ENCODE measurements at places on chromosomes 3 and 15.

- DNase-seq = no peak
These were observed 687 bp downstream of the ALDH1A3 start for GRCh38 chr15:100880139-100880896.

DNA sequence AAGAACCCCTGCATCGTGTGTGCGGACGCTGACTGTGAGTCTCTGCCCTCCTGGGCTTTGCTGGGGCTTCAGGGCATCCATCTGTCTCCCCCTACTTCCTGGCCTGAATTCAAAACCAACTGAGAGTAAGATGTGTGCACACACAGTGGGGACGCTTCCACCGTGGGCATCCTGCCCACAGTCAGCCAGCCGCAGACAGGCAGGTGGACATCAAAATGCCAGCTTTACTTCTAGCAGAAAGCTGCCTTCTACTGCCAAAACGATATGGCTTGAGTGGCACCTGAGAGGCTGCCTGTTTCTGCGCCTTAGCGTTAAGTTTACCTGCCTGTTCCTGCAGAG lies 18.5 kb downstream of the ALDH1A3 start:
- DNase-seq = no peak

- no peak for DNase-seq
These were observed 113.9 kb downstream of the OXNAD1 start for GRCh38 chr3:16378920-16379319.

DNA sequence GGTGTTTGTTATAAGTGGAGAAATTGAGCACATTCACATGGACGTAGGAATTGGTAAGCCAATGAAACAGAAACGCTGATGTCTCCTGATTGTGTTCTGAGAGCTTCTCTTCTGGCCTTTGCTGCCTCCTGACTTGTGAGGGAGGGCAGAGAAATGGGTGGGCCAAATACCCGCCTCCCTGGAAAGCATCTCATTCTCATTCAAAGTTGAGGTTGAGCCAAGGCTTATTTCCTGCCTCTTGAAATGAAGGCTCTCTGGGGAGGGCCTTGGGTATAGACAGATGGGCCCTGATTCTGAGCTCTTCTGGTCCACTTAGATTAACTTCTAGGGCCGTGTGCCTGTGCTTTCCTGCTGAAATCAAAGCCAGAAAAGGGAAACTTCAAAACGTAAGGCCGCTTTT lies 57.4 kb upstream of the MYZAP start:
- DNase-seq = no peak

GRCh38 chr3:50441424-50442217 lies 61.8 kb downstream of the CACNA2D2 start:
- DNase-seq = no peak

GRCh38 chr3:156443079-156443478 lies 111.8 kb downstream of the SSR3 start:
- DNase-seq = no peak

GRCh38 chr15:33664947-33665346 lies 303.4 kb upstream of the CHRM5 start:
- no peak for DNase-seq

GRCh38 chr3:64120876-64121275 lies 97.6 kb upstream of the PSMD6 start:
- no peak for DNase-seq

DNA sequence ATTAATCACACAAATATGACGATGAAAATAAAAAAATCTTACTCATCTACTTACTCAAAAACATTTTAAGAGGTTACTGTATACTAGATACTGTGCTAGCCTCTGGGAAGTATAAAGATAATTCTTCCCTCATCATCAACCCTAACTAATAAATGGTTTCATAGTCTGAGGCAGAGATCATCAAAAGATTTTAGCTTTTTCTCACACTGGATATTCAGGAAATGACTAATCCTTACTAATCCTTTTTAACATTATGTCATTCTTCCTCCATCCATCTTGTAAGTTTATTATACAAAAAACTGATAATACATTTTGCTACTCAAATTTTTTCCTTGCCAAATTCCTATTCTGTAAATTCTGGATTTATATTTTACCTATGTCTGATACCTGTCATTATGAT lies 29.7 kb downstream of the ACAD11 start:
- DNase-seq = no peak

DNA sequence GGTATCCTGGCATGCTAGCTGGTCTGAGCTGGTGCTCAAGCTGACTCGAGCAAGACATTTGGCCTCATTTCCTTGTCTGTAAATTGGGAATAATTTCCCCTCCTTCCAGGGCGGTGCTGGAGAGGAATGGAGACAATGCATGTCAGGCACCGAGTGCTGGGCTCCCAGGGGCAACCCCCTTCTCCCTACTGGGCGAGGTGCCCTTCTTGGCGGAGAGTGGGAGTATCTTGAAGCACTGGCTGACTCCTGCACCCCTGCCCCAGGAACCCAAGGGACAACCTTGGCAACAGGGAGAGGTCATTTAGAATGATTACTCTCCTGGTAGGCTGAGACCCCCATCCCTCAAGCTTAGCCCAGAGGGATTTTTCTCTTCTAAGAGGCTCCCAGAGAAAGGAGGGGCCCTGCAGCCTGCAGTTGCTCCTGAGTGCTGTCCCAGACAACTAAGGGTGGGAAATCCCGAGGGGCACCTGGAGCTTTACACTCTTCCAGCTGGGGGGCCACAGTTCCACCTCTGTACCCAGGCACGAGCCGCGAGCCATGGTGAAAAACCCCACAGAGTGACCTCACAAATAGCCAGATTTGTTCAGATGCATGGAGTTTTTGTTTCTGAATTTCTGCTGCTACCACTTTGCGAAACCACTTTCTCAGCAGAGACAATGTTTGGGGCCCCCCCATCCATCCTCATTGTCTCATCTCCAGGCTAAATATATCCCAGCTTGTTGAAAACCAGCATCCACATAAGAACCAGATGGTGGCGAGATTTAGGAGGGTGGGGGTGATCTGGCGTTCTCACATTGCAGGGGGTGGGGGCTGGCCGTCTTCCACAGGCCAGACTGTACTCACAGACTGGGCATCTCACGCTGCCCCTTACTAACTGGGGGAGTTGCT lies 44.8 kb downstream of the ABTB1 start:
- no peak for DNase-seq

GRCh38 chr3:127226457-127226856 lies 33.5 kb downstream of the PRR23E start:
- DNase-seq = no peak

GRCh38 chr15:40470423-40471104 lies at the start of gene CHST14:
TSS of gene CHST14 (plus strand) at chr15:40470984. CDS start at chr15:40471214, 230 bp downstream.
- peak; percentile 60 for DNase-seq

DNA sequence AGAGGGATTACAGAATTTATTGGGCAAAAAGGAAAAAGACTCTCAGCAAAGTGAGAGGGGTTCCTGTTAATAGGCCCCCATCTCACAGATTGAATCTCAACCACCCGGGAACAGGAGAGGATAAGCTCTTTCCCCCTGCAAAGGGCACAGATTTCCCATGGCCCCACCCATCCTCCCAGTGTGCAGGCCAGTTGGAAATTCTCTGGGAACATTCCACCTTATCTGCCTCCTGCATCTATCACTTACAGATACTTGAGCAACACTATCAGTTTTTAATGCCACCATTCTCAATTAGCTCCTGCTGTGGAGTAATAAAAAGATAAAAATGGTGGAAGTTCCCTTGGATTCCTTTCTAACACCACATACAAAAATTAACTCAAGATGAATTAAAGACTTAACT lies 350.0 kb upstream of the BCHE start:
- DNase-seq = no peak

DNA sequence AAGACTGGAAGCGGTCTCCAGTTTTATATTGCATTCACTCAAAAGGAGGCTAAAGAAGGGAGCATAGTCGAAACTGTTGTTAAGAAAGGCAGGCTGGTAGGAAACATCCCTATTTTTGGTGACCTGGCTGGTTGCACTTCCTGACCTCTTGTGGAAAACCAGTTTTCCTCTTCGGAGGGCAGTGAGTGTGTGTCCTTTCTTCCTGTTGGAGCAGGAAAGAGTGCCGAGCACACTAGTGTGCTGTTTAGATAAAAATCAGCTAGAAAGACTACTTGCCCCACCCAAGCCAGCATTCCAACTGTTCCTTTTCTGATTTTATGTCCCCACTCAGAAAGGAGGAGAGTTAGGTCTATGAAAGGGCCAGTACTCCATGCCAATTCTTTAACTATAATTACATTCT lies 65.1 kb upstream of the CCR4 start:
- DNase-seq = no peak

- DNase-seq = no peak
These were observed 60.3 kb upstream of the PDZRN3 start for GRCh38 chr3:73685061-73685460.

GRCh38 chr3:12946251-12946648 lies 104.9 kb upstream of the RPL32 start:
- DNase-seq = peak; percentile 67

- DNase-seq = no peak
These were observed 161.5 kb upstream of the KBTBD8 start for GRCh38 chr3:66836363-66837152.

DNA sequence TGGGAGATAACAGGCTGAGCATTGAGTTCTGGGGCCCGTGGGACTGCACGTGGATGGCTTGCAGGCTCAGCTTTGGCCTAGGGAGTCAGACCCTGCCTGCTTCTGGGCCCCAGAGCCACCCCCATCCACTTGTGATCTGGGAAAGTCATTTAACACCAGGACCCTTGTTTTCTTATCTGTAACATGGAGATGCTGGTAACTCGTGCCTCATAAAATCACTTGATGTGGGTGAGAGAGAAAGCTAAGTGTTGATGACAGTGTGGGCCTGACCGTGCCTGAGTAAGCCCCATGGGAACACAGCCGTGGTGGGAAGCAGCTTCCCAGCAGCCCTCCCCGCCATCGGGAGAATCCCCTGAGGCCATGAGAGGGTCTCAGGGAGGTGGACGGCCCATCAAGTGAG lies 378.1 kb downstream of the GABRB3 start:
- no peak for DNase-seq

- DNase-seq = no peak
These were observed 31.0 kb downstream of the P3H2 start for GRCh38 chr3:190089711-190090110.

- no peak for DNase-seq
These were observed 594.4 kb downstream of the FOXP1 start for GRCh38 chr3:70989174-70989573.

DNA sequence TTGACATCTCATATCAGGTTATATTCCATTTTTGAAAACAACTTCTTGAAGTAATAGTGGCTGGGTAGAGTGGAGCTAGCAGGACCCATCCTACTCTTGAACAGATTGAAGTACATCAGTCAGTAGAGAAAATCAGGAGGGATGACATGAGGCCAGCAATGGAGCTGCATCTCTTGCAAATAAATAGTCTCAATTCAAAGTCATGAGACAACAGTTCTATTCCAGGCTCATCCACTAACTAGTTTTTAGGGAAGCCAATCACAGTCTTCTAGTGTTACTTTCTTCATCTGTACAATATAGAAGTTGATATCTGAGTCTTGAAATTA lies 477.2 kb downstream of the RBMS3 start:
- DNase-seq = no peak

DNA sequence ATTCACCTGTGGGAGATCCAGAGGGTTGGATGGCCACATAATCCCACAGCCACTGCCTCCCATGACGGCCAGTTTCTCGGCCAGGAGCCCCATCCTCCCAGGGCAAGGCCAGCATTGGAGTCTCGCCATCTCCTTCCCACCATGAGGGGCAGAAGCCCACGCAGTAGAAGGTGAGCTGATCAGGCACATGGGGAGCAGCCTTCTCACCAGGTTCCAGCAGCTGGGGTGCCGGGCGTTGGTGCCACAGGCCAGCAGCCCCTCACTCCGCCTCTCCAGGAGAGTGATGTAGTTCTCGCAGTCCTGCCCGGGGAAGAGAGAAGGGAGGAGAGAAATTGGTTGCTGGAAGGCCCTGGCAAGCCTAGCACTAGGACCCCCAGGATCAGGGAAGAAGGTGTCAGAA lies 16.1 kb downstream of the SEMA7A start:
- DNase-seq = no peak

DNA sequence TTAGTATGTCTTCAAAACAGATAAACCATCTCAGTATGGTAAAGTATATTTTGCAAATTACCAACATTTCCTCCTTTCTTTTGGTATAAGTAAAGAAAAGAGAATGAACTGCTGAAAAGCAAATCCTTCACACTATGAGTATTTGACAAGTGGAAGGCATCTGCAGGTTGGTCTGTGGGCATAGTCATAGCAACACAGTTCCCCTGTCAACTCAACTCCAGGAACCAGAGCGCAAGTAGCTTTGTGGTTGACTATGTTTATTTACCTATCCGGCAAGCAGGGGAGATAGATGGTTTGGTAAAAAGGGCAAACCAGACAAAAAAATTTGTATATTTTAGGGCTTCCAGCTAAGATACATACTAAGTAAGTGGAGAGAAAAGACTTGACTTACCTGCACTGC lies 88.3 kb upstream of the PPIB start:
- DNase-seq = no peak

- no peak for DNase-seq
These were observed 105.6 kb downstream of the FBLN2 start for GRCh38 chr3:13654330-13655060.

DNA sequence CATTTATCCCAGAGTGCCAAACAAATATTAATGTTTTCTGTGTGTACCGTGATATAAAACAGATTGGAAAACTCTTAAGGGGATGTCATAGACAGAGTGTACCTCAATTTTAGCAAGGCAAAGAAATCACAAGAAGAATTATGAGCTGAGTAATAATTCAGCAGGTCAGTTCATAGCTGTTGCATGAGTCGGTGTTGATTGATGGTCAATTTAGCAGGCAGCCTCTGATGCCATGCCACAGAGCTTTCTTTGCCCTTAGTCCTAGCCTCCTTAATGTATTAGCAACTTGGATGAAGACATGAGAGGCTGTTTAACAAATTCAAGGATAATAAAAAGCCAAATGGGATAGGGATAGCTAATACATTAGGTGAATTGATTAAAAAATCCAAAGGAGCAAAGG lies 6.8 kb downstream of the SLC35A5 start:
- DNase-seq = no peak

GRCh38 chr3:185400866-185401265 lies 37.9 kb downstream of the MAP3K13 start:
- no peak for DNase-seq

DNA sequence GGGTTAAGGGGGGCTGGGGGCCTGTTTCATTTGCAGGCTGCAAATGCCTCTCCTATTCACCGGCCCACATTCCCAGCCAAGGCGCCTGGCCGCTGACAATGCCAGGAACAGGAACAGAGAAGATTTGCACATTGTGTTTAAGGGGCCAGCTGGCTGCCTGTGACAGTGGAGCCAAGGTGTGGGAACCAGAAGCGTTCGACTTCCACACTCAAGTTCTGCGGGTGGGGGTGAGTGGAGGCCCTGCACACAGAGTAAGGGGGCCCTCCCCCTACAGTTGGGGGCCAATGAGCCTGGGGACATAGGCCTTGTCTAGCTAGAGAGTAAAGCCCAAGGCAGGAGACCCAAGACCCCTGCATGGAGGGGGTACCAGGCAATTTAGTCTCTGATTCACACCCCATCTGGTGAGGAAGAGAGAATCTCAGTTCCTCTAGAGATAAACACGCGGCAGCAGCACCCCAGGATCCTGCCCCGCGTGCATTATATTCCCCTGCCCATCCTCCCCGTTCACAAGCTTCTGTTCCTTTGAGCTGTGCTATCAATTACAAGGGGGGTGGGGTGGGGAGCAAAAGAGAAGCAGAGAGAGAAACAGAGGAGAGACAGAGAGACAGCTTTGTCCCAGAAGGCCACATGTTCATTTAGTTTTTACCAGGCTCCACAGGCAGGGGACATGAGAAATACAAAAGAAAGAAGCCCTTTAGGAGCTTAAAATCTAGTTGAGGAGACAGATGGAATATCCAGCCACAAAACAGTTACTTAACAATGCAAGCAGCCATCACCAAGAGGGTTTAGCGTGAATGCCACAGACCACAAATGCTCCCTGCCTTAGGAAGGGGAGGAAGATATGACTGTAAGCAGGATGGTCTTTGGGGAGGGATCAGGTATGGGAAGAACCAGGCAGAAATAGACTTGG lies 9.2 kb downstream of the IGDCC3 start:
- no peak for DNase-seq
